ENCODE measurements at places on chromosomes 11 and 22. TPM values are rescaled to one million over a fixed set of nuclear protein-coding genes. Genes with fewer than 3 reads are reported as not detected.

The YPEL4 gene
- 0.31 TPM for total RNA-seq

The OR51D1 gene
- total RNA-seq = not detected

The NELL1 gene
- not detected for total RNA-seq

The OR5J2 gene
- total RNA-seq = not detected

The LRP4 gene
- total RNA-seq = 19.0 TPM

The HBE1 gene
- not detected for total RNA-seq

The TKFC gene
- total RNA-seq = 14.8 TPM

The UPK3A gene
- total RNA-seq = 0.70 TPM
